ENCODE measurements at places on chromosomes 1 and 21.

GRCh38 chr1:86756062-86756406 lies 51.7 kb downstream of the SH3GLB1 start:
- no peak for DNase-seq

DNA sequence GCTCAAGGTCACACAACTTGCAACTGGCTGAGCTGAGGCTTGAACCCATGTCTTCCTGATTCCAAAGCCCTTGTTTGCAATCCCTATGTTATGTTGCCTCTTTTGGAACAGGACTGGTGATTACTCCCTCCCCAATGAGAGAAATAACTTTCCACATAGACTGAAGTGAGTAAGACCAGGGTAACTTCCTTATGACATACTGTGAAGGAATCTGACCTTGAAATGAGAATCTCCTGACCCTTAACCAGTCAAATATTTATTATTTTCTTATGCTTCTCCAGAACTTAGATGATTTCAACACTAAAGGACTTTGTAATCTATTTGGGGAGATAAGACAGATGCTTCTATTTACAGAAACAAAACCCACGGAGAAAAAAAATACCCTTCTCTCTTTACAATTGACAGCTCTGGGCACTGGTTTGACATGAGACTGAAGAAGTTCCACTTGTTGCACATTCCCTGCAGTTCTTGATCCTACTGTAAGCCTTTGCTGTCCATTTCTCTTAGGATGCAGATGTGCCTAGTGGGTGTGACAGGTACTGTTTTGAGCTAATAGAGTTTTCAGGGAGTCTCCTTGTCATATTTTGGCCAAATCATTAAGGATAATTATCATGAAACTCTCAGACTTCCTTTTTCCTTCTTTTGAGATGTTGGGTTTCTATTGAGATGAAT lies 3.9 kb upstream of the RPTN start:
- no peak for DNase-seq

- no peak for DNase-seq
These were observed 948 bp downstream of the PRUNE1 start for GRCh38 chr1:151009206-151009587.

- no peak for DNase-seq
These were observed 111.3 kb downstream of the C1orf21 start for GRCh38 chr1:184497959-184498723.

DNA sequence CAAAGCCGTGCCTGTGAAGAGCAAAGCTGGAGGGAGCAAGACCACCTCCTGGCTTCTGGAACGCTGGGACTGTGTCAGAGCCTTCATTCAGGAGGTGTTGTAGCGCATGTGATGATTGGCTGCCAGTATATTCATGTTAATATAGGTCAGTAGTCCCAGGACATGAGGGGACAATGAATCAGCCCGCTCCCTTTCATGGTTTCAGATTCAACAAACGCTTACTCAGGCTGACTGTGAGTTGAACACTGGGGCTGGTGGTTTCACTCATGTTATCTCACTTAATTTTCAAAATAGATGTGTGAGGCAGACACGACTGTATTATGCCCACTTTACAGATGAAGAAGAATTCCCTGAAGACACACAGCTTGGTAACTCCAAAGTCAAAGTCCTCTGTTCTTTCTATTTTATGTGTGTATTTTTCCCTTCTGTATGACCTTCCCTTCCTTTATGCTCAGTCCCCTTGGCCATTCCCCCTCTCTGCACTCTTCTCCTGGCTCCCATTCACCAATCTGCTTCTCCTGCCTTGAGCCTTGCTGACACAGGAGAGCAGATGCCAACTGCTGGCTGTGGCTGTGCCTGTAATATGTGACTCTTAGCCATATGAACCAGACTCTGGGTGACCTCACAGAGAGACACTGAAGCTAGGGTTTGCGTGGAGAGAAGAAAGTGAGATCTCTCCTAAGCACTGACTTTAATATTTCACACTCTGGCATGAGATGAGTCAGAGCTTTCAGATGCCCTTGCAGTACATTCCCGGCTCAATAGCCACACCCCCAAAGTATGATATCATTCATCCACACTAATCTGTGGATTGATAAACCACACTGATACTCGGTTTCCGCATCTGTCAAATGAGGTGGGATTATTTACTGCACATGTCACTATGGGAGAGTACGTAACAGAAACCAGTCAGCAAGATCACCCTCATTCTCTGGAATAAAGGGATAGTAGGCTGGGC lies 31.4 kb upstream of the KIRREL1 start:
- DNase-seq = no peak

- DNase-seq = no peak
These were observed 16.3 kb downstream of the ARHGEF16 start for GRCh38 chr1:3470650-3471355.

GRCh38 chr1:79322511-79323027 lies 316.0 kb upstream of the ADGRL4 start:
- no peak for DNase-seq

- no peak for DNase-seq
These were observed 346.4 kb downstream of the VAV3 start for GRCh38 chr1:107618539-107618938.

DNA sequence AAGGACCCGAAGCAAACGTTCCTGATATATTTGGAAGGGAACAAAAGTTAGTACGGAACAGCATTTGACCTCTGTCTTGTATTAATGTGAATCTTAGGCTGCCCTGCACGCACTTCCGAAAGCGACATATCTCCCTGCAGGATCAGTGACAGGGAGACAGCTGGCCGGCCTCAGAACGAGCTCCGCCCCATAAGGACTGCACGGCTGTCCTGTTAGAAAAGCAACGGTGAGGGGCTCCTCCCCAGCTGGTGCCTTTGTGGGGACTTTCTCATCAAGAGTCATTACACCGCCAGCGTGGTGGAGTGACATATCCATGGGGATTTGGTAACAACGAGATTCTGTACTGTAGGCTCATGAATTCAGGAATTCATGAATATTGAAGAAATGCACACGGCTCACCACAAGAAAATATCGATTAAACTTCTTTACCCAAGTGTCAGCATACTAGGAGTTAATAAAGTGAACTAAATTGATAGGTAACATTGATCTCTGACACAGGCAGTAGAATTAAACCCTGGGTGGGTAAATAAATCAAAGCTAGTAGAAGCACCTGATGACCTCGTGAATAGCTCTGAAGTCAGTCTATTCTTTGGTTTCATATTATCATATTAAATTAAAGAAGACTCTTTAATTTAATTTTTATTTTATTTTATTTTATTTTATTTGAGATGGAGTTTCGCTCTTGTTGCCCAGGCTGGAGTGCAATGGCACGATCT lies 8.1 kb upstream of the GREM2 start:
- no peak for DNase-seq

- DNase-seq = no peak
These were observed 3.7 kb upstream of the SDC3 start for GRCh38 chr1:30912224-30912623.

DNA sequence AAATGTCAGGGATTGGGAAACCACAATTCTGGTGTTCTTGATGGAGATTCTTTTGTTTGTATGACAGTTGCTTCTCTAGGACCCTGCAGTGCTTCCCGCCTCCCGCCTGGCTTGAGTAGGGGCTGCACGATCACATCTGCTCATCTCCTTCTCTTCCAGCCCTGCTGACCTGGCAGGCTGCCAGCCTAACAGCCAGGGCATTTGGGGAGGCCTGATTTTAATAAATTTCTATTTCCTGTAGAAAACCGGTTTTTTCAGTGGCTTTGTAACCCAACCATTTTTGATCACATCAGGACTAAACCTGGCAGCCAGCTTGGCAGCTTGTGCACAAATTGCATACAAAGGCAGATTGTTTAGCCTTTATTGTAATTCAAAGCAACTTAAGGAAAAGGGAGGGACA lies 78.9 kb downstream of the UBE2U start:
- no peak for DNase-seq

- no peak for DNase-seq
These were observed 69.1 kb downstream of the SPSB1 start for GRCh38 chr1:9361630-9362260.

DNA sequence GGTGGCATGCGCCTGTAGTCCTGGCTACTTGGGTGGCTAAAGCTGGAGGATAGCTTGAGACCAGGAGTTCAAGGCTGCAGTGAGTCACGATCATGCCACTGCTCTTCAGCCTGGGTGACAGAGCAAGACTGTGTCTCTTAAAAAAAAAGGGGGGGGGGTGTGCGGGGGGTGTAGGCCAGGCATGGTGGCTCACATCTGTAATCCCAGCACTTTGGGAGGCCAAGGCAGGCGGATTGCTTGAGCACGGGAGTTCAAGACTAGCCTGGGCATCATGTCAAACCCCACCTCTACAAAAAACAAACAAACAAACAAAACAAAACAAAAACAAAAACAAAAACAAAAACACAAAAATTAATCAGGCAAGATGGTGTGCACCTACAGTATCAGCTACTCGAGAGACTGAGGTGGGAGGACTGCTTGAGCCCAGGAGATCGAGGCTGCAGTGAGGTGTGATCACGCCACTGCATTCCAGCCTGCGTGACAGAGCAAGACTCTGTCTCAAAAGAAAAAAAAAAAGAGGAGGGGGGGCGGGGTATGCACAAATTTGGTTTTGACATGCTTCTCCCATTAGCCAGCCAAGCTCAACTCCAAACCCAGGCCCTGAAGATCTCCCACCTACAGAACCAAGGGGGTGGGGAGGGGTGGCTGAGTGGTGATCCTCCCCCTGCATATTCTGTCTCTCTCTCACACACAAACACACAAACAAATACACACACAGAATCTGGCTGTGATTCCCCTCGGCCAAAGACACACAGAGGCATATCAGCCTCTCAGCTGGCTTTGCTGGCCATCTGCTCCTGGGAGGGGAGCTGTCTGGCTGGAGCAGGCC lies 3.1 kb downstream of the PTAFR start:
- no peak for DNase-seq

DNA sequence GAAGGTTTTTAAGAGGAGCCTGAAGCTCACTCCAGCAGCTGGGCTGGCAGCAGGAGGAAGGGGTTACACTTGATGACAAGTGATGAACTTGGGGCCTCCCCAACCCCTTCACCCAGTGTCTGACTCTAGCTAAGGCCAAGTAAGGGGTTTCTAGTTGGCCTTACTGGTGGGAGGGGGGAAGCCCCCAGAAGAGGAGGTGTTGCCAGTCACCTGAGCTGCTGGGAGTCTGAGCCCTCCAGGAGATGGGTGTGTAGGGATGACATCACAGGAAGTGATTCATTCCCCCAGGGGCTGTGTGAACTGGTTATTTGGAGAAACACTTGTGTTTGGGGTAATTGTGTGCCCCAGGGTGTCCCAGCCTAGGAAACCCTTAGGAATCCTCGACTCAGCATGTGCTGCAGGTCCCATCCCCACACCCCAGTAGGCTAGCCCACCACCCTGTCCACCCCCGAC lies 3.1 kb downstream of the PADI1 start:
- peak; percentile 46 for DNase-seq

GRCh38 chr1:27564710-27565649 lies 39.0 kb downstream of the AHDC1 start:
- DNase-seq = no peak

DNA sequence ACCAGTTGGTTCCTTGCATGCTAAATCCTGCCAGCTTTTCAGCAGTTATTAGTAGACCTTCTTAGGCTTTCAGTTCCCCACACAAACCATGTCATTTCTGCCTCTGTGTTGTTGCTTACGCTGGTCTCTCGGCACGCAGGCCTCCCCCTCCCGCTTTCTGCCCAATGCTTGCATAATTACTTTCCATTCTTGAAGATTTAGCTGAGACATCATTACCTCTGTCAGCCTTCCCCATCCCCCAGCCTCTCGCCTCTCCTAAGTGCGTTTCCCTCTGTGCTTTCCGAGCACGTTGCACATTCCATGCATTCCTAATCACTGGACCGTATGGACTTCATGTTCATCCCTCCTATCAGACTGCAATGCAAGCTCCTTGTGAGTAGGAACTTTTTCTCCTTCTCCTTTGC lies 26.8 kb downstream of the TSHB start:
- DNase-seq = no peak

DNA sequence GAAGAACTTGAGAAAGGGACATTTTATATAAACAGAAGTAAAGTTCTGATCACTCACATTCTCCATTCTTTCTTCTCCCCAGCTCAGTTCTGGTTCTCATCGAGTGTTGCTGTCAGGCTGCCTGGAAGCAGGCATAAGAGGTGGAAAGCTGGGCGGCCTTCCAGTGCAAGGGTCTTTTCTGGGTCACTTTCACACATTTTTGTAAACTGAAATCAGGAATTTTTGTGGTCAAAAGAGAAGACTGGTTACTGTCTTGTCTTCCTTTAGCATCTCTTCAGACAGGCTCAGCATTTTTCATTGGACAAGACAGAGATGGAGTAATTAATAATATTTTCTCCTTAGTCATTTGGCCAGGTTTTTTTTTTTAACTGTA lies 93.7 kb downstream of the CTH start:
- DNase-seq = no peak

DNA sequence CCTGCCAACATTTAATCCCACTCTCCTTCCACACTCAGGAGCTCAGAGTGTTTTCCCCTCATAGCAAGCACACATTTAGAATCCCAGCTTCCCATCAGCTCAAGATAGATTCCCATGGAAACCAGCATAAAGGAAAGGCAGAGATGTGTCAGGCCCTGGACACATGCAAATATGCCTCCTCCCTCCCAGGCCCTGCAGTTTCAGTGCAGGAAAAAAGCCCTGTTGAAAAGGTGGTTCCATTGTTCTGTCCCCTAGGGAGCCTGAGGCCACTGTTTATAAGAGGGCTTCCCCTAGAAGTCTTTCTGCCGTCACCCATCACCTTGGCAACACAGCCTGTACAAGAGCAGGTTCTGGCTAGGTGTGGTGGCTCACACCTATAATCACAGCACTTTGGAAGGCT lies 3.6 kb downstream of the CACNA1S start:
- no peak for DNase-seq

- no peak for DNase-seq
These were observed 1.8 kb downstream of the LMX1A start for GRCh38 chr1:165354739-165355138.

- no peak for DNase-seq
These were observed 25.3 kb downstream of the PLEKHA6 start for GRCh38 chr1:204334455-204334854.

DNA sequence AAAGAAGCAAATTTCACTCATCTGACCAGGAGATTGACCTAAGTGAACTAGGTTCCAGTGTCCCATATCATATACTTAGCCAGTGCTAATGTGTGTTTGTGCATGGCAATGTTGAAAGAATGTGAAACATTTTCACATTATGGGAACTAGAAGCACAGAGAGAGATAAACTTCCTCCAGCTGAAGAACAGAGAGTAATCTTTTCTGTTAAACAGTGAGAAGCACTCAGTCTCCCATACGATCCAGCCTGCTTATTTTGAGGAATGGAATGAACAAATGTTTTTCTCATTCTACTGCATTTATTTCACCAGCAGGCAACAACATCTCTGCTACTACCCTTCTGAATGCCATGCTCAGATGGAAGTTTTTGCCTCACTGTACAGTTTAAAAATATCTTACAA lies 170.5 kb downstream of the TTLL7 start:
- no peak for DNase-seq

Measured in Kasumi-1 (cell line).